ENCODE measurements at places on chromosomes 1 and 21.

- DNase-seq, result no peak
These were observed 34.0 kb downstream of the ZNF644 start for GRCh38 chr1:90987841-90988240.

GRCh38 chr21:43849532-43850299 is 15.3 kb upstream of the AGPAT3 start:
- peak; percentile 54 for DNase-seq

GRCh38 chr21:34343838-34344381 is 19.9 kb upstream of the KCNE2 start:
- DNase-seq, result no peak

GRCh38 chr1:211613951-211614350 is 35.0 kb upstream of the SLC30A1 start:
- DNase-seq, result peak; percentile 92

GRCh38 chr21:42350927-42351426 is at the start of gene TFF2:
TSS of gene TFF2 (minus strand) at chr21:42350994. CDS start at chr21:42350957, 37 bp downstream.
- no peak for DNase-seq

- DNase-seq, result no peak
These were observed 144.7 kb downstream of the CASZ1 start for GRCh38 chr1:10651793-10652192.

GRCh38 chr1:229199261-229200243 is 71.4 kb upstream of the RAB4A start:
- no peak for DNase-seq

GRCh38 chr1:41870076-41870562 is 48.6 kb downstream of the HIVEP3 start:
- no peak for DNase-seq

DNA sequence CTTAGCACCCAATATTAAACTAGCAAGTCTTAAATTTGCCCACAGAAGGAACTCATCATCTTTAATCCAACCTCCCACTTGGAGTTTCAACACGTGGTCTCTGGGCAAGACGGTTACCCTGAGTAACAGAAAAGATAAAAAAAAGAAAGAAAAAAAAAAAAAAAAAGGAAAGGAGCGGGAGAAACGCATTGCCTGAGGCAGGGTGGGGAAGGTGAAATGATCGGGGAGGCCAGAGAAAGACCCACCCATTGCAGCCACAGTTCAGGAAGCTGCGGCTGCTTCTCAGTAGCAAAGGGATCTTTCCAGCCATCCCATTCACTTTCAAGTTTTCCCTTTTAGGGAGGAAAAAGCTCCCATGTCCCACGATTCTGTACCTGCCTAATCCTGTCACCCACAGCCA is 32.0 kb upstream of the OTUD3 start:
- DNase-seq, result no peak

DNA sequence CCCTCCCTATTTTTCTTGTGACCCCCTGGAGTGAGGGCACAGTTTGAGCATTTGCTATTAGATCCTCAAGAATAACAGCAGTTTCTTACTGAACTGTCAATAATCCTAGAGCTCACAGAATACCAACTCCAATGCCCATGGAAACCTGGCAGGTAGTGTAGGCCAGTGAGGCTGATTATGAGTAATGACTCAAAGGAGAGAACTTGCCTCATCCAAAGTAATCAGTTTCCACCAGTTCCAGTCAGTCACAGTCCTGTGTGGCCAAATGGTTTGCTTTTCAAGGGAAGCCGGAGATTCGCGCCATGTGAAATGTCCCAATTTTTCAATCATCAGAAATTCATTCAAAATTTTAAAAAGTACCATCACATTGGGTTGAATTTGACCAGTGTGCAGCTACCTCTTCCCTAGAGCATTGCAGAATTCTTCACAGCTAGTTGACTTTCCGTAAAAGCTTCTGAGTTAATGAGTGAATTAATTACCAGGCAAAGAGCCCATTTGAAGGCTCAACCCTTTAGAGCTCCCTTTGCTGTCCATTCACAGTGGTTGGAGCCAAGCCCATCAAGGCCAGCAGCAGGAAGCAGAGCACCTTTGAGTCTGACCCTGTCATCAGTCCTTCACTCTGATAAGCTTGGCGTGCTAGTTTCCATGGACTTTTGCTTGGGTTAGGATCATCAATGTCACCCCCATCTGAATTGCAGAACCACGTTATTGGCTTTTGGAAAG is 170.3 kb downstream of the KAZN start:
- DNase-seq, result no peak

- no peak for DNase-seq
These were observed 8.7 kb downstream of the RNF220 start for GRCh38 chr1:44413740-44414139.

DNA sequence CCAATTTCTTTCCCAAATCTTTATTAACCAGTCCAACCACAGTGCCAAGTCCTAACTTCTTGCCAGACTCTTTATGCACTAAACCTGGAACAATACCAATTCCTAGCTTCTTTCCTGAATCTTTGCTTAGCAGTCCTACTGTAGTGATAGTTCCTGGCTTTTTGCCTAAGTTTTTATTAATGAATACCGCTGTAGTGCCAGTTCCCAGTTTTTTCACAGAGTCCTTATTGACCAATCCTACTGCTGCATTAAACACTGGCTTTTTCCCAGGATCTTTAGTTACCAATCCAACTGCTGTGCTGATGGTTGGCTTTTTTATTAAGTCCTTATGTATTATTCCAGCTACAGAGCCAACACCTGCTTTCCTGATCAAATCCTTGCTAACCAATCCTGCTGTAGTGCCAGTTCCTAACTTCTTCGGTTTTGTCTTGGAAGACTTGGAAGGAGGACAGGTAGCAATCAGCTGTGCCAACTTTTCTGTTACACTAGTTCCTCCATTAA is 80.8 kb downstream of the ASH1L start:
- DNase-seq, result no peak

GRCh38 chr1:234330843-234331215 is 42.4 kb upstream of the COA6 start:
- DNase-seq, result no peak

GRCh38 chr1:227545361-227545760 is 18.0 kb upstream of the ZNF678 start:
- DNase-seq, result no peak

- DNase-seq, result no peak
These were observed 1148.8 kb upstream of the ADGRL4 start for GRCh38 chr1:80155371-80155770.

GRCh38 chr1:184641894-184642293 is 112.8 kb downstream of the EDEM3 start:
- no peak for DNase-seq

DNA sequence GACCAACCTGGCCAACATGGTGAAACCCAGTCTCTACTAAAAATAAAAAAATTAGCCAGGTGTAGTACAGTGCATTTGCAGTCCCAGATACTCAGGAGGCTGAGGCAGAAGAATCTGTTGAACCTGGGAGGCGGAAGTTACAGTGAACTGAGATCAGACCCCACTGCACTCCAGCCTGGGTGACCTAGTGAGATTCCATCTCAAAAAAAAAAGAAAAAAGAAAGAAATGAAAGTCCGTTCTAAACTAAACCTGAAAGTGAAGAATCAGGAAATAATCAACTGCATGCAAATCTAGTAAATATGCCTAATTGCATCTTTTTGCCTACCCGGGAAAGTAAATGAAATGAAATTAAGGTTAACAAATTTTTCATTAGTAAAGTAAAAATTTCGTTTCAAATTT is 99.6 kb downstream of the ZZZ3 start:
- no peak for DNase-seq

GRCh38 chr1:20261095-20261494 is 29.6 kb upstream of the VWA5B1 start:
- DNase-seq, result no peak

DNA sequence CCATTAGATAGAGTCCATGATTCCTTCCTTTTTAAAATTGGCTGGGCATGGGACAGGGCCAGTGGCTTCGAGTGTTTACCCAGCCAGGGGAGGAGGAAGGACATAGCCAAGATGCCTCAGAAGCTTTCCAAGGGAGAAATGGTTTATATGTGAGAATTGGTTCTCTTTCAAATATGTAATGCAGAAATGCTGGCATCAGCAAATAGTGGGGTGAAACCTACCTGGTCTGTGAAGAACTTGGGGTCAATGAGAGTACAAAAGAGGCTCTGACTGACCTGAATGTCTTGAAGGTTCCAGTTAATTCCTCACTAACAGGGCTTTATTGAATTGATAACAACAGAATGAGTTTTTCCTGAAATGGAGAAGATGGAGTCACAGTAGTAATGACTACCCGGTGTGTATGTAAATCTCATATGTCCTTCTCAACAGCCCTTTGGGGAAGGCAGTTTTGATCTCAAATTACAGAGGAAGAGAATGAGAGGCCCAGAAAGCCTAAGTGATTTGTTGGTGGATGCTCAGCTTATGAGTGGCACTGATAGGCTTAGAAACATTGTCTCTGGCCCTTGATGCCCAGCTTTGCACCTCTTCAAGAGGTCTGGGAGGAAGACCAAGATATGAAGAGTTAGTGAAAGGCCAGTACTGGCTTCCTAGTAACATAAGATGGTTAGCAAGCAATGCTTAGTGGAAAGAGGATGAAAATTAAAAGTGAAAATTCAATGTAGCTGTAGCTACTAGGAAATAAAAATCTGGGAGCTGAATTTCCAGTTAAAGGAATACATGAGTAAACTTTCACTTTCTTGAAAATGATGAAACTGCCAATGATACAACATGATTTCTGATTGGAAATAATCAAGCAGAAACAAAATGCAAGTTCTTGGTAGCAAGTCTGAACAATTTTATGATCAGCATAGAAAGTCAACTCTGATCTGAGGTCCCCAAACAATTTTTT is 2.7 kb downstream of the ATF3 start:
- no peak for DNase-seq

DNA sequence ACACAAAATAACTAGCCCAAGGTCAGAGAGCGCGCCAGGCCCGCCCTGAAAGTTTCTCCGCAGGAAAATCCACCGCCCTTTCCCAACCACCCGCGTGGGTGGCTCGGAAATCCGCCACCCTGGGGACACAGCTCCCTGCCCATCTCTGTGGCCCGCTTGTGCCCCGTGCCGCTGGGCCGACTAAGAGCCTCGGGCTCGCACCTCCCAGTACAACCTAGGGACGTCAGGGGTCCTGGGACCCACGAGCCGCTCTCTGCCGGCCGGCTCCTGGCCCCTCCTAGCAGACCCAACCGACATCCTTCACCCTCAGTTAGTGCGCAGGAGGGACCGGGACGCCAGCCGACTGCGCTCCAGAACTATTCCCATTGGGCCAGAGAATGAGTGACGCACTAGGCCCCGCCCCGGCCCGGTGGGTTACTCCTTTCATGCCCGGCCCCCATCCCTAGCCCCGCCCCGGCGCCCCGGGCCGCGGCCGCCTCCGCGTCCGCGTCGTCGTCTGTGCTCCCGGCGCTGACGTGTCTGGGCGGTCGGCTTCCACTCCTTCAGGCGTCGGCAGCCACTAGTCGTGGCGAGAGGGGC is 396 bp upstream of the UAP1 start:
- DNase-seq, result peak; percentile 96

- DNase-seq, result peak; percentile 80
These were observed 2.0 kb upstream of the PIP5K1A start for GRCh38 chr1:151196292-151196800.

DNA sequence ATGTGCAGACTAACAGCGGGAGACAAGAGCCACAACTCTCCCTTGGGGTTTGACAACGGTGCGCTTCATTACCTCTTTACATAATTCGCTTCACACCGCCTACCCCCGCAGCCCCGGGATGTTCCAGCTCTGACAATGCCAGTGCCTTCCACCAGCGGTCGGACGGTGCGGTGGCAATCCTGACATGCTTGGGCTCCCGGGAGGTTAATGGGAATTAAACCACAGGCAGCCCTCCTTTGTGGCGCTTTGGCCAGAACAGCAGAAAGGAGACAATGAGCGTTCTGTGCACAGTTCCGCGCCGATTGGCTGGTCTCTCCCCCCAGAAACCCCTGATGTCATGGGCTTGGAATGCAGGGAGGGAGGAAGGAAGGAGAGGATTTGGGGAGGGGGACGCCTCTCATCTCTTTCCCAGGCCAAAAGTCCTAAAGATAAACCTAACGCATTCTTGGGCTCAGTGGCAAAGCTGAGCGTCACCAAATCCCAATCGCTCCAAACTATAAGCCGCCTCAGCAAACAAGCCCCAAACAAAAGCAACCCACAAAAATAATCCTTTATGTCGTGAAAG is 1.3 kb downstream of the CNN3 start:
- no peak for DNase-seq

DNA sequence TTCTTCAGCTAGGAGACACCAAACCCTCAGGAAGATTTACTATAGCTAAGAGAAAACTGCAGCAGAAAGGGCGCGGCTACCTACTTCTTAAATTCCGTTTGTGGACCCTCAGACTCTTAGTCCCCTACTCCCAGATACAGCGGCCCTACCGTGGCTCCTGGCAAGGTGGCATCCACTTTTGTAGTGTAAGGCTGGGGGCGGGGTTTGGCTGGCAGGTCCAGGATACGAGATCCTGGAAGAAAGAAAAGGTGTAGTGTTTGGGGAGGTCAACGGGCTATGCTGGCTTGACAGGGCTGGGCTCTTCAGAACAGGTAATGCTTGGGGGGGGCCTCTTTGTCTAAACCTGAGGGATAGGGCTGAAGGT is 280 bp downstream of the CREB3L4 start:
- no peak for DNase-seq

GRCh38 chr1:167880580-167881021 is 33.3 kb downstream of the ADCY10 start:
- DNase-seq, result no peak

DNA sequence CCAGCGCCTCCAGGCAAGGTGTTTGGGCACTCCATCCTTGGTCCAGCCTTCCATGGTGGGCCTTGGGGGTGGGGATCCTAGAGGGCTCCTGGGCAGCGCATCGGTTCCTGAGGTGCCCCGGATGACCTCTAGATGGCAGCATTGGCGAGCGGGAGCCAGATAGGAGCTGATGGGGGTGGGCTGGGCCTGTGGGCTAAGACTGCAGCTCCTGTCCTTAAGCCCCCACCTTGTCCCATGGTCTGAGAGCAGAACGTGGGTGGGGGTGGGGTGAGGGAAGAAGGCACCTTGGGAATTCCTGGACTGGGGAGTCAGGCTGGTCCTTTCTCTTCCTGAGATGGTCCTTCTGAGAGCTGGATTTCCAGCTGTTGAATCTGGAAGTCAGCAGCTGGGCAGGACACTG is 93.4 kb upstream of the CSF3R start:
- peak; percentile 32 for DNase-seq

DNA sequence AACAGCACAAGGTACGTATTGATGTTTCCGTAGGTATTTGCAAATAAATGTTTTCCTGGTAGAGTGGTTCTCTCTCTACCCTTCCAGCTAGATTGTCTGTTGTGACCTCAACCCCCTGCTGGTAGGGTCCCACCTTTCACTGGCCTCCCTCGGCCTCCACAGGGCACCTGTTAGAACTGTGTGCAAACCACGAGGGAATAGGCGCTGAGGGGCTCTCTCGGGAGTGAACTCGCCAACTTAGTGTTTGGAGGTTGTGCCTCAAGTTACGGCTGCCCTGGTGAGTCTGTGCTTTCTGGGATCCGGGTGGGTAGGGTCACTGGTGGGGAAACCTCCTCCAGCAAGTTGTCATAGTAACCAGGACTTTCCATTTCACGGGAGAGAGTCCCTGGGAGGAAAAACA is 204.7 kb upstream of the EDN2 start:
- no peak for DNase-seq

GRCh38 chr1:209733409-209734192 is 22.3 kb upstream of the TRAF3IP3 start:
- DNase-seq, result no peak

Measured in hematopoietic multipotent progenitor cell treated with erythropoietin and hydrocortisone succinate and interleukin-3 and kit ligand, for 15 days (in vitro differentiated cells).